Smooth muscle cell of bladder (primary cell): ENCODE measurements at places on chromosomes 2 and 18. TPM values are rescaled to one million over a fixed set of nuclear protein-coding genes. Genes with fewer than 3 reads are reported as not detected.

The ALK gene
- under 0.01 TPM in 2 replicates for total RNA-seq

The IKZF2 gene
- 4.4 and 5.1 TPM in 2 replicates for total RNA-seq

The C2orf66 gene
- not detected in 2 replicates for total RNA-seq

The HOXD12 gene
- not detected in 2 replicates for total RNA-seq

The DPYSL5 gene
- not detected in 2 replicates for total RNA-seq

The NFU1 gene
- 46.7 and 46.9 TPM in 2 replicates for total RNA-seq

The UGT1A3 gene
- not detected in 2 replicates for total RNA-seq

The NOL4 gene
- total RNA-seq, result not detected in 2 replicates

The ZSWIM2 gene
- under 0.01 and 0.09 TPM in 2 replicates for total RNA-seq

The DSG1 gene
- total RNA-seq, result not detected in 2 replicates

The SKA1 gene
- total RNA-seq, result 6.6 and 8.1 TPM in 2 replicates

The CEBPZOS gene
- total RNA-seq, result 9.1 and 9.4 TPM in 2 replicates

The ACVR1 gene
- total RNA-seq, result 21.2 and 23.4 TPM in 2 replicates

The CMPK2 gene
- 0.37 and 0.43 TPM in 2 replicates for total RNA-seq

The MC2R gene
- total RNA-seq, result not detected in 2 replicates

The NEU2 gene
- total RNA-seq, result not detected in 2 replicates

The CYP20A1 gene
- 32.7 and 41.7 TPM in 2 replicates for total RNA-seq

The KCNE4 gene
- 27.2 and 43.9 TPM in 2 replicates for total RNA-seq

The C2orf81 gene
- 0.57 and 0.83 TPM in 2 replicates for total RNA-seq

The RNU2-63P gene
- total RNA-seq, result 325 TPM in 1 of 2 replicates, not detected in the other

The CAPN14 gene
- total RNA-seq, result under 0.01 and 0.09 TPM in 2 replicates

The SCN9A gene
- total RNA-seq, result 7.8 and 11.6 TPM in 2 replicates

The PSMA8 gene
- total RNA-seq, result not detected in 2 replicates

The PJVK gene
- total RNA-seq, result 1.8 and 2.1 TPM in 2 replicates

The GPBAR1 gene
- 0.14 and 0.37 TPM in 2 replicates for total RNA-seq

The CCDC121 gene
- total RNA-seq, result 1.3 TPM in 2 replicates

The GCG gene
- total RNA-seq, result 0.14 TPM in 1 of 2 replicates, not detected in the other

The ASB18 gene
- not detected in 2 replicates for total RNA-seq

The GPR155 gene
- total RNA-seq, result 4.8 and 6.1 TPM in 2 replicates

The RTP5 gene
- not detected in 2 replicates for total RNA-seq

The RBFA gene
- total RNA-seq, result 15.6 and 18.7 TPM in 2 replicates

The RSAD2 gene
- total RNA-seq, result 0.14 and 0.55 TPM in 2 replicates

The PRKRA gene
- 39.4 and 43.5 TPM in 2 replicates for total RNA-seq

The LOXHD1 gene
- total RNA-seq, result under 0.01 TPM in 1 of 2 replicates, not detected in the other

The KLHL29 gene
- total RNA-seq, result 3.4 and 4.3 TPM in 2 replicates

The ANKRD53 gene
- 0.14 and 0.37 TPM in 2 replicates for total RNA-seq

The KCNG2 gene
- 1.3 and 4.7 TPM in 2 replicates for total RNA-seq

The CD8A gene
- not detected in 2 replicates for total RNA-seq

The VAPA gene
- 235 and 277 TPM in 2 replicates for total RNA-seq

The TOGARAM2 gene
- 0.14 and 0.37 TPM in 2 replicates for total RNA-seq

The CXXC1 gene
- 40.5 and 47.1 TPM in 2 replicates for total RNA-seq

The DCAF17 gene
- 17.1 and 23.4 TPM in 2 replicates for total RNA-seq

The SLC14A1 gene
- 27.6 and 39.7 TPM in 2 replicates for total RNA-seq

The OSGEPL1 gene
- 4.8 and 5.0 TPM in 2 replicates for total RNA-seq

The CTNNA2 gene
- not detected in 2 replicates for total RNA-seq

The SPEG gene
- total RNA-seq, result 3.7 and 9.8 TPM in 2 replicates

The POTEI gene
- under 0.01 TPM in 1 of 2 replicates, not detected in the other for total RNA-seq

The HJURP gene
- total RNA-seq, result 1.9 and 2.4 TPM in 2 replicates

The PTPRN gene
- total RNA-seq, result 6.4 and 57.0 TPM in 2 replicates
